Endothelial cell of umbilical vein (primary cell): ENCODE measurements at places on chromosomes 16 and 17. TPM values are rescaled to one million over a fixed set of nuclear protein-coding genes. Genes with fewer than 3 reads are reported as not detected.

- DNase-seq = no peak
Measured at GRCh38 chr17:4463818-4464476, 30.2 kb downstream of the SPNS3 start.

DNA sequence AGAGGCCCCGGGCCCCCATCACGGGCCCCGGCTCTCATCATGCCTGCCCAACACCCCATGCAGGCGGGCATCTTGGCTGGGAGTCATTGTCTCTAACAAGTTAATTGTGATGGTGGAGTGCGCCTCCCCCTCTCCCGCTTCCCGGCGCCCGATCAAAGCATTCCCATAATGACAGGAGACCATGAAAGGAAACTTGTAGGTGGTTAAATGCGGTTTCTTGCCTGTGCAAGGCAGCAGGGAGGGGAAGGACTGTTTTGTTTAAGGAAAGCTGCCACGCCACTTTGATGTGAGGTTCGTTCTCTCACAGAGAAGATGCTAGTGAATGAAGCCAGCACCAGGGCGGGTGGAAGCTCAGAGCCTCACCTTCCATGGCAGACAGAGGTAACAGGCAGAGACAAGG is 45.4 kb downstream of the C16orf78 start:
- no peak for DNase-seq

DNA sequence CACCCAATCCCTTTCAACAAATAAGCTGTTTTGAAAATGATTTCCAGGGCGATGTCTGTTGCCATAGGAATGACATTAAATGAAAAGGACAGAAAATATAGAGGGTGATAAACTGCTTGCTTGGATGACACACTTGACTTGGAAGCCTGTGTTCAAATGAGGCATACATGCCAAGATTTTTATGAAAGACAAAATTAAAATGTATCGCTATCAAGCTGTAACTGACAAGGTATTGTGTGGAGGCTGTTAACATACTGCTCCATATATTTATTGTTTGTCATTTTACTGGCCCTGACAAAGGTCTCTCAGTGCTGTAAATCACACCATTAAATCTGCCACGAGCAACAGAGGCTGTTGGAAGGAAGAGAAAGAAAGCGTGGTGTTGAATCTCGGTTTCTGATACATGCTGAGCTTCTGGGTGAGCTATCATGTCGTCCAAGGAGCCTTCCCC is 456.2 kb upstream of the SALL1 start:
- no peak for DNase-seq

- DNase-seq = no peak
Measured at GRCh38 chr17:36940313-36941264, 3.3 kb downstream of the LHX1 start.

DNA sequence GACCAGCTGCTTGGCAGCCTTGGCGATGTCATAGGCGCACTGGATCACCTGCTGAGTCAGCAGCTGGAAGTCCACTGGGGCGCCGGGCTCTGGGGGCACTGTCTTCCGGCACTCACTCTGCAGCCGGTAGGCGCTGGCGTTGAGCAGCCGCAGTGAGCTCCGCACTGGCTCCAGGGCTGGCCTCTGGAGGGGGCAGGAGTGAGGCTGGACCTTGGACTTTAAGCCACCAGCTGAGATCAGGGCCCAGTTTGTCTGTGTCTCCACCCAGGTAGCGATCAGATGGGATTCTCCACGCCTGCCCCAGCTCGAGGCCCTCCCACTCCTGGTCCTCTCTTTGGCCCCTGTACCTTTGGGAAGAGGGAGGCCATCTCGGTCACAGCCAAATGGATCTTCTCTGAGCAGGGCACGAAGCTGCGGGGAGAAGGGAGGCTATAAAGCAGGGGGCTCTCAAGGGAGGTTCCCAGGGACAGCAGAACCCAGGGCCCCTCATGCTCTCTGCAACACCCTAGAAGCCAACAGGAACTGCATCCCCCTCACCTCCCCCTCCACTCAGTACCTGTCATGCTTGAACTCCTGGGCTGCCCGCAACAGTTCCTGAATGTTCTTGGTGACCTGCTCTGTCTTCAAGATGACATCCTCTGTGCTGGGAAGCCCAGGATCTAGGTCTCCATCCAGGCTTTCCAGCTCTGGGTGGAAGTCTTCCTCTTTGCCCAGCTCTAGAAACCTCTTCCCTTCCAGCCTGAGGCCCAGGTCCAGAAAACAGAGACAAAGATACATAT is 6.4 kb downstream of the TP53I13 start:
- DNase-seq = no peak

DNA sequence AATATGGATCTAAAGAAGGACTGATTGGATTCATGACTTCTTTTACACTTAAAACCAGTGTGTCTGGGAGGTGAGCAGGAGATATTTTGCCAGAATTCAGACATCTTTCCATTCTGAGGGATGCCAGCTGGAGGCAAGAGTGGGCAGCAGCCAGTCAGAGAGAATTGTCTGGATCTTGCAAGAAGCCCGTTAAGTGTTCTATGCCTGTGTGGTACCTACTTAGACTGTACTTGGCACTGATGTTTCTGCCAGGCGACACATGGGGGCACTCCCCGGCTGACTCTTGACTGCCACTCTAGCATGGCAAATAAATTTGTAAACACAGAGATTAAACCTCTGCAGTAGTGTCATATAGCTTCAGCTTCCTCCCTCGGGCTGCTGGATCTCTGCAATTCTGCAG is 247.7 kb downstream of the UTP18 start:
- DNase-seq = no peak

GRCh38 chr17:1362964-1363363 is 37.1 kb downstream of the YWHAE start:
- no peak for DNase-seq

Gene PSME3IP1
- polyA plus RNA-seq = 82.6 and 86.2 TPM in 2 replicates

Gene NTN3
- polyA plus RNA-seq = not detected in 2 replicates

Gene ANKRD40CL
- not detected in 2 replicates for polyA plus RNA-seq

Gene ALDH3A1
- polyA plus RNA-seq = 0.11 and 0.25 TPM in 2 replicates
